ENCODE measurements at places on chromosomes 1 and 21.

DNA sequence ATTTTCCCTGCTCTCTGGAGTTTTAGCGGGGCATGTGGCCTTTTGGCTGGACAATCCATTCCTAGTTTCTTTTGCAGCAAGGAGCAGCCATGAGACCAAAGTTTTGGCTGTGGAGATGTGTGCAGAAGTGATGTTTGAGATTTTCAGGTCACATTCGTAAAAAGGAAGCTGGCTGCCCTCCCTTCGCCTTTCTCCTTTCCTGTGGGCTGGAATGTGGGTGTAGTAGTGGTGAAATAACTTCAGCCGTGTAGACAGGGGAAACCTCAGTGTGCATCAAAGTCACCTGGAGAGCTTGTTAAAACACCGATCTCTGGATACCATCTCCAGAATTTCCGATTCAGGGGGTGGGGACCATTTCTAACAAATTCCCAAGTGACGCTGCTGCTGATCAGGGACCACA lies 5.3 kb upstream of the GPR88 start:
- DNase-seq, result no peak

GRCh38 chr1:243580072-243580471 lies 270.0 kb downstream of the AKT3 start:
- DNase-seq, result no peak

GRCh38 chr1:86861424-86861823 lies 52.5 kb downstream of the SELENOF start:
- no peak for DNase-seq

- no peak for DNase-seq
Measured at GRCh38 chr1:19786988-19787423, 12.7 kb downstream of the TMCO4 start.

GRCh38 chr1:37020653-37021277 lies 13.6 kb downstream of the GRIK3 start:
- DNase-seq, result no peak

DNA sequence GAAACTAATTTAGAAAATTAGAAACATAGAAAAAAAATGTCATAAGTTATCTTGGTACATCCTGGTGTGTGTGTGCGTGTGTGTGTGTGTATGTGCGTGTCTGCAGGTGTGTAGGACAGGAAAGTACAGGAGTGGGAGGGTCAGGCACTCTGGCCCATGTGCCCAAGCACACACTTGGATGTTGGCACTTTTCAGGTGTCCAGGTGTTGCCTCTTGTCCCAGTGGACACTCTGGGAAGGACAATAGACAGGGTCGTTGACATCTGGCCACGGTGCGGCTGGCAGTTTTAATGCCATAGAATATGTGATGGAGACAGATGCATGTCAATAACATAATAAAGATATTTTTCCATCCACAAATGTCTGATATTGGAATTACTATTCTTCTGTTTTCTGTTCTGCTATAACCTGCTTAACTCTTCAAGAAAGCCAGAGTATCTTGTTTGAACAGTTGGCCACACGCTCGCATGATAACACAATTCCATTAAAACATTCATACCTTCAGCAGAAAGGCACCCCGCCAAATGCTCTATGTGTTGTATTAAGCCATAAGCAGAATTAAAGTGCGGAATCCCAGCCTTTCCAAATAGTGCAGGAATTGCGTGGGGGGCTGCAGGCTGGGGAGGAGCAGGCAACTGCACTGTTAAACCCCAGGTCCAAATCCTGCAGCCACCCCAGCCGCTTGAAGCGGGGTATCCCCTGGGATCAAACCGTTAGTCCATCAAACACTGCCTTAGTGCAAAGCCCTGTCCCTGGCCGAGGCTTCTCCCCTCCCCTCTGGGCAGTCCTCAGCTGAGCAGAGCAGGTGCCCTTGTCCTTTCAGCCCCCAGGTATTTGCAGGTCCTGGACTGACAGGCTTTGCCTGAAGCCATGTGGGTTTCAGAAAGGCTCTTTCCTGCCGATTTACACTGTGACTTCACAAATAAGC lies 390.0 kb downstream of the CAMTA1 start:
- DNase-seq, result no peak

All from activated T-cell treated with anti-CD3 and anti-CD28 coated beads, Interleukin-2, amount 50 U/mL, for 1 hour (primary cell).